ENCODE measurements at places on chromosomes 2 and 18. TPM values are rescaled to one million over a fixed set of nuclear protein-coding genes. Genes with fewer than 3 reads are reported as not detected.

The TPO gene
- total RNA-seq: not detected

The CCDC150 gene
- 11.3 TPM for total RNA-seq

The SYT4 gene
- total RNA-seq: not detected

The KLF7 gene
- total RNA-seq: 0.47 TPM

The INHBB gene
- total RNA-seq: not detected

The MYO1B gene
- total RNA-seq: 0.33 TPM

The GULP1 gene
- 22.8 TPM for total RNA-seq

The PUS10 gene
- 6.6 TPM for total RNA-seq

The RASGRP3 gene
- total RNA-seq: 1.2 TPM

The SS18 gene
- 66.5 TPM for total RNA-seq

DNA sequence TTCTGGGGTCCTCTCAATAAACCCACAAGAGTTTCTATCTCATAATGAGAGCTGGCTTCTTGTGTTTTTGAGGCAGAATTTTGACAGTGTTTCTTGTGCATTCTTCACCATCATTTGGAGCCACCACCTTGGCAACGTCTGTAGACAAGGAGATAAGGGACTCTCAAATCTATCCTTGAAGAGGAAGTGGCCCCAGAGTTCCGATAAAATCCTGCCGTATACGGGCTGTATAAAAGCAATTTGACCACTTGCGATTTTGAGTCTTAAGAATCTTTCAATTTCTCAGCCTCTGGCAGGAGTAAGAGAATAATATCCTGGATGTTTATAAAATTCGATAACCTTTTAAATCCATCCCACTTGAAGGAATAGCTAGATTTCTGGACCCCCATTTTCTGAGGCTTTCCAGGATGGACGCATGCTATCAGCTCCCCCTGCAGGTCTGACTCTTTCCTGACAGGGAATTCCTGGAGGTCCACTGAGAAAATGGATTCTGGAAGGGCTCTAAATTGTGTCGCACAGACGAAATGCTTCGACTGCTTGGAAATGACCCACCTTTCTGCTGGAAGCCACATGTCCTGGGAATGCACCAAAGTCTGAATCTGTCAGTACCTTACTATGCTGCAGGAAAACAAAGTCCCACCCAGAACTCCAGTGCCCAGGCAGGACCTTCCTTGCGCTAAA lies 54.1 kb downstream of the E2F6 start:
- peak; percentile 51 for DNase-seq

- DNase-seq: no peak
Observed at GRCh38 chr18:53531187-53531586, 693.3 kb downstream of the MBD2 start.

DNA sequence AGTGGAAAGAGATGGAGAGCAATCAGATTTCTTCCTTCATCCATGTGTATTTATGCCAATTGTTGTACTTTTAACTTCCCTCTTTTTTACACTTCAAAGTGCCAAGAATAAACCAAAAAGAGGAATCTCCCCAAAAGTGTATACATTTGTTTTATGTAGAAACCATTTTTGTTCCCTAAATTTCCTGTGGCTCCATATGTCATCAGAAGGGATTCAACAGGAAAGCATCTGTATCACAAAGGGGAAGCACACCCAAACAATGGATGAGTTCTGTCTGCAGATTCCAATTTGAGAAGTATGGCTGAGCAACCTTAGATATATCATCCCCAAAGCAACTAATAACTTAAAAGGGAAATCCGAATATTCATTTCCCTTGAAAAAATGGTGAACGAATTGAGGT lies 275.0 kb downstream of the MREG start:
- no peak for DNase-seq

GRCh38 chr2:164560181-164560792 lies 61.0 kb downstream of the GRB14 start:
- DNase-seq: no peak

GRCh38 chr2:159738509-159739390 lies 26.4 kb downstream of the MARCHF7 start:
- DNase-seq: peak; percentile 48

DNA sequence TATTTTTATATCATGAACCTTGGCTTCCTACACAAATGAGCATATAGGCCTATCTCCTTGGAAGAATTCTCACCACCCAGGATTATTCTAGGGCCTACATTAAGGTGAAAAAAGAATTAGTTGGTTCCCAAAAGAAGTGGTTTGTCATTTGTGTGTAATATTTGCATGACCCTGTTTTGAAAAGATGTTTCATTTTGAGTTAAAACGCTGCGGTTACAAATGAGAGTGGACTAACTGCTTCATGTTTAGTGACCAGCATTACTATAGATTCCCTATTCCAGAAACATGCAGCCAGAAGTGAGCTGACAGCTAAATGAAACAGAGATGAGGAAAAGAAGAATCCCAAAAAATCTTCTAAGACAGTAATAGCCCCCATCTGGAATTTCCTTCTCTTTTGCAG lies 44.1 kb upstream of the TMEM178A start:
- DNase-seq: no peak

DNA sequence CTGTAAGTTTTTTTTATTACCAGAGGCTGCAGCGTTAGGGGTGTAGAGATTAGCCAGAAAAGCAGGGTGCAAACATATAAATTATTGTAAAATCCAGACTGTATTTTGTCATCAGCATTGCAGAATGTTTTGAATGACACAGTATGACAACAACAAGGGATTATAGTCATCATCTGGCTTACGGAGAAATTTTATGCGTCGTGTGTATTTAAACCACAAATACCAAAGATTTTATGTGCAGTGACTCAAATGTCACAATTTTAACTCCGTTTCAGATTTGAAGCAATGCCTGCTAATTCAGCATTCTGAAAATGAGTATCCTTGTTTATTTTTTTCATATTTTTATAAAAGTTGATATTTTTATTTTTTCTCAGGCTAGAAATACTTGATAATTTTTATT lies 19.4 kb upstream of the TMX3 start:
- DNase-seq: no peak

DNA sequence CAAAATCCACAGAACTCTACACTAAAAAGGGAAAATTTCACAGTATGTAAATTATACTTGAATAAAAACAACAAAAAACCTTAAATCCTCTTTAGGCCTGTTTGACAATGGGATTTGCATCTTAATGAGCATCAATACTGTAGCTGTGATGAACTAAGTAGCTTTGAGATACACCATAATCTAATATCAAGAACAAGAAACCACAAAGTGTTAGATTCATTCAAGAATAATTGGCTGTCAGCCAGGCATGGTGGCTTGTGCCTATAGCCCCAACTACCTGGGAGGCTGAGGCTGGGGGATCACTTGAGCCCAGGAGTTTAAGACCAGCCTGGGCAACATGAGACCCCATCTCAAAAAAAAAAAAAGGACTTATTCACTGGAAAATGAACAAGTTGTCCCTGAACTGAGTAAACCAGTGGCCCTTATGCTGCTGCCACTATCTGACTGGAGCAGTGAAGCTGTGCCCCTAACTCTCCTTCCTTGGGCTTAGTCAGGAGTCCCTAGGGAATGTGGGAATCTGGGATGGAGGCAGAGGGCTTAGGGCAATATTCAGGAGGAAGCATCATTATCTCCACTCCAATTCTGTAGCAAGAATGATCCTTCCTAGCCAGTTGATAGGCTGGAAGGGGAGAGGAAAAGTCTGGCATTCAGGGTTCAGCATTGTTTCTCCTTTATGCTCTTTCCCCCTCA lies 88.5 kb downstream of the PRKCE start:
- no peak for DNase-seq

GRCh38 chr2:98912221-98912851 lies 23.7 kb downstream of the CRACDL start:
- no peak for DNase-seq

DNA sequence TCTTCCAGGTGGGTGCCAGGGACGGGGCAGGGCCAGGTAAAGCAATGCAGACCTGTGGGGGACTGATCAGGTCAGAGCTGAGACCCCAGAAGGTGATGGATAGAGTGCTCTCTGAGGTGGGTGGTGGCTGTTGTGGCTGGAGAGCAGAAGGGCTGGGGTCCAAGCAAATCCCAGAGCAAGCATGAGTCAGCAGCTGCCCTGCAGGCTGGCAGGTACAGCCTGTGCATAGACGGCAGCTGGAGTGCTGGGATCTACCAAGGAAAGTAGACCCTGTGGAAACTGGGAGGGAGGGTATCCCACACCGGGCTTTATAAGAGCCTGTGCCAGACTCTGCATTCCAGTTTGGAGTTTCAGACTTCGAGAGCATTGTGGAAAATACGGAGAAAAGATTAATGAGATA lies 663 bp downstream of the TRIM54 start:
- DNase-seq: no peak
